ENCODE measurements at places on chromosomes 4 and X. TPM values are rescaled to one million over a fixed set of nuclear protein-coding genes. Genes with fewer than 3 reads are reported as not detected.

The FAM53A gene
- polyA plus RNA-seq, result 2.4 TPM

The AMOT gene
- 39.0 TPM for polyA plus RNA-seq

The CHST7 gene
- polyA plus RNA-seq, result 6.2 TPM

The SYP gene
- 1.0 TPM for polyA plus RNA-seq

The ZNF674 gene
- polyA plus RNA-seq, result 4.1 TPM

The LIMCH1 gene
- 122 TPM for polyA plus RNA-seq

The GSX2 gene
- not detected for polyA plus RNA-seq

The SLC10A4 gene
- polyA plus RNA-seq, result 1.0 TPM

The C1QTNF7 gene
- 2.0 TPM for polyA plus RNA-seq

The MTCP1 gene
- polyA plus RNA-seq, result 14.7 TPM

The DUX4 gene
- polyA plus RNA-seq, result 0.58 TPM

GRCh38 chrX:39705290-39705689, 392.5 kb downstream of the BCOR start:
- DNase-seq, result no peak

GRCh38 chrX:141760761-141761160, 62.2 kb upstream of the SPANXD start:
- DNase-seq, result no peak

- DNase-seq, result no peak
Observed at GRCh38 chr4:93671093-93671492, 157.5 kb upstream of the ATOH1 start.

GRCh38 chr4:77349796-77350195, 192.8 kb downstream of the CCNG2 start:
- no peak for DNase-seq

DNA sequence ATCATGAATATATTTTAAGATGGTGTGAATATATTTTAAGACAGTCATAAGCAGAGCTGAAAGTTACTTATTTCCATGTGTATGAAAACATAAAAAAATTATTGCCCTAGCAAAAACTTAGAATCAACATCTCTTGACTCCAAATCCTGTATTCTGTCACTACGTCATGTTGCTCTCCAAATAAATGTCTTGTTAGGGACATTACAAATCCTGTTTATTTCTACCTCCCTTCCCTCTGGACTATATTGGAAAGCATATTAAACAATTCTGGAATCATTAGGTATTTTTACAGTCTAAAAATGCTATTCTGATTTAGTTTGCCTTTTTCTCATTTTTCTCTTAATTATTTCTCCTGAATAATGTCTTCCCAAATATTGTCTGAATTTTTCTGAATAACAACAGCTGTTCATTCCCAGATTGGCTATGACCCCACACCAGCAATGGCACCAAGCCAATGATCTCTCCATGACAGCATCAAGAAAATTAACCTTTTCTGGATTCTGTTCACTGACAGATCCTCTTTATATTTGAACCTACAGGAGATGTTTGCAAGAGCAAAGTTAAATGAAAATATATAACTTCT, 523.1 kb downstream of the IQCM start:
- DNase-seq, result peak; percentile 29

- peak; percentile 26 for DNase-seq
Observed at GRCh38 chr4:89000844-89001360, 56.1 kb downstream of the FAM13A start.

- DNase-seq, result no peak
Observed at GRCh38 chr4:72714482-72715279, 145.7 kb upstream of the ADAMTS3 start.

GRCh38 chr4:7226439-7226838, 34.1 kb downstream of the SORCS2 start:
- no peak for DNase-seq

- no peak for DNase-seq
Observed at GRCh38 chr4:2793586-2794485, 951 bp downstream of the SH3BP2 start.

- no peak for DNase-seq
Observed at GRCh38 chrX:44667771-44668170, 125.1 kb upstream of the FUNDC1 start.

- no peak for DNase-seq
Observed at GRCh38 chr4:1058997-1059665, 47.7 kb downstream of the FGFRL1 start.

DNA sequence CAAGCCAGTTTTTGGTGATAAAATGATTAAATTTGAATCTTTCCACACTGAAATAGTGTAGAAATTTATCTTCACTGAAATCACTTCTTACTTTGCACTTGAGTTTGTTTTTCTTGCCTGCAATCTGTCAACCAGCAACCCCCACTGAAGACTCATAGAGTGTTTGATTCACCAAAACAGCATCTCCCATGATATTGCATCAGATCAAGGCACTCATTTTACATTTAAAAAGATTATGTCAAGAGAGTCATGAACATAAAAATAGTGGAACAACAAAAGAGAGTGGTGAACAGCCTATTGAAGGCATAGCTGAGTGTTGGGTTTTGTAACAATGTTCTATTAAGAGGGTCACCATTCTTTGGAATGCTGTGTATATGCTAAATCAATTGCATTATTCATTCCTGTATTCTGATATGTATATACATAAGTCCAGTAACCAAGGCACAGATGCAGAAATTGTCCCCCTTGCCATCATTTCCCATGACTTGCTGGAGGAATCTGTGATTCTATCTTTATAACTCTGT, 1934.9 kb downstream of the ARAP2 start:
- no peak for DNase-seq

DNA sequence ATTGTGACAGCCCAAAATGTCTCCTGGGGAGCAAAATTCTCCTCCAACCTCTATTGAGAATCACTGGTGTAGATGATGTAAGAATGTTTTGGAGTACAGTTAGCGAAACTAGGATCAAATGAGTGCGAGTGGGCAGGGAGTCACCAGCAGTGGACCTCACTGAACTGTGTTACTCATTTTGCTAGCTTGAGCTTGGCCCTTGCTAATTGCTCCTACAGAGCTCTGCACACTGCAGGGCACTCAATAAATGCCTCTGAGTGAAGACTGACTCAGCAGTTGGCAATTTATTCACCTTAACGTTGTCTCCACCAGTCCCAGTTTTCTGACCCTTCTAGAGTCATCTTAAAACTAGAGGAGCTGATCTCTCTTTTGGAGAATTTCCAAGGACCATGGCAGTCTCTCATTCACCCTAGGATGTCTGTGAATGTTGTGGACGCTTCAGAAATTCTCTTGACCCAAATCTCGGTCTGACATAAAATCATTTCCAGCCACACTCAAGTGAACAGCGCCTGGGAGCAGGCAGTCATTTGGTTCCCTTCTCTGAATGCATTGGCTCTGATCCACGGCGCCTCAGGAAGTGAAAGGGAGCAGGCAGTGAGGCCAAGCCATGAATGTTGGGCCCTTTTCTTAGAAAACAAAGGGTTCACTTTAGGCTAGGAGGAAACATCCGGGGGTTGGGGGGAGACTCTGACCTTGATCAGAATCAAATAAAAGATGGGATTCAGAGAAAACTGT, 148.1 kb downstream of the NWD2 start:
- peak; percentile 36 for DNase-seq
